ENCODE measurements at places on chromosomes 16 and 17.

DNA sequence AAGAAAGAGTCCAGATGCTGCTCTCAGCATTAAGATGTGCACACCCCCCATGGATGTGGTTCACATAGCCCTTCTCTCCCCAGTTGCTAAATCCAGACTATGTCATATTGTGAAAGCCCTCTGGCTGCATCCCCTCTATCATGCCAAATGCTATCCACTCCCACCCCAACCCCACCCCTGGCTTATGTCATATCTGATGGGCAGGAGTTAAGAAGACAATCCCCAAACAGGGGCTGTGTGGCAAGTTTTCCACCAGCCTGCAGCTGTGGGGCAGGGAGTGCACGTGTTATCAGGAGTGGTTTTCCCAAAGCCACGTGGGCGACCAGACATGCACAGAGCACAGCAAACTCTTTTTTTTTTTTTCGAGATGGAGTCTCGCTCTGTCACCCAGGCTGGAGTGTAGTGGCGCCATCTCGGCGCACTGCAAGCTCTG lies 10.0 kb downstream of the FAM117A start:
- no peak for DNase-seq

DNA sequence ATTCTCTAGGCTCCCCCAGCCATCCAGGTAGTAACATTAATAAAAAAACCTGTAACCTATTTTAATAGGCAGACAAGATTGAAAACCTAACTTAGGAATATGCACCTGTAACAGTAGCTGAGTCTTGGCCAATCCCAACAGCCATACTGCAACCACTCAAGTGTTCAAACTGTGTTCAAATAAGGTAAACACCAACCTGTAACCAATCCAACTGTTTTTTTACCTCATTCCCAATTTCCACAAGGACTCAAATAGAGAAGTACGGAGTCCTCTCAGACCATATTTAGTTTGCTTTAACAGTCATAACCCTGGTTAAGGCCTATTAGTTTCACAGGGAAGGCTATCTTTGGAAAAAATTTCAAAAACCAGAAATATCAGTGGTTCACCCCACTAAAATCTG lies 40.4 kb upstream of the NOS2 start:
- no peak for DNase-seq

DNA sequence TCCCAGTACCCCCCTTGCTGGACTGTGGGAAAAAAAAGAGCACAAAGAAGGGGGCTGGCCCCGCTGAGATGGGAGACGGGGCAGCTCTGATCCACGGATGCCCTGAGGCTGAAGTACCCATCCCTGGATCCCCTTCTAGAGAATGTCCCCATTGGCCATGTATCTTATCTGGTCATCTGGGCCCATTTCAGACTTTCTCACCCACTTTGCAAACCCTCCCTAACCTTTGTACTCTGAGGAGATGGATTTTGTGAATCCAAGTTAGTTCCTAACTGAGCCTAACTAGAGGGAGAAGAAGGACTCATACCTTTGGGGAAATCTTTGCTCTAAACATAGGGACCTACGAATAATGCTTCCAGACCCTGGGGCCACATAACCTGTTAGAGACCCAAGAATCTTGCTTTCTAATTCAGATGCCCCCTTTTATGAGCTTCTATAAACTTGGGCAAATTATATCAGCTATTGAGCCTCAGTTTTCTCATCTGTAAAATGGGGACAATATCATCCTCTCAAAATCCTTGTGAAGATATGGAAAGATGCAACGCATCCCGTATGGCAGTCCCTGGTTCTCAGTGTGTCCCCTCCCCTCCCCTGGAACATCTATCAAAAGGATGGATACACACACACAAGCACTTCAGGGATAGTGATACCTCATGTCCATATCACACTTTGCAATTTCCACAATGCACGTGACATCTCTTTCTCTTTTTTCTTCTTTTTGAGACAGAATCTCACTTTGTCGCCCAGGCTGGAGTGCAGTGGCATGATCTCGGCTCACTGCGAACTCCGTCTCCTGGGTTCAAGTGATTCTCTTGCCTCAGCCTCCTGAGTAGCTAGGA lies 16.8 kb upstream of the FZD2 start:
- DNase-seq, result no peak

DNA sequence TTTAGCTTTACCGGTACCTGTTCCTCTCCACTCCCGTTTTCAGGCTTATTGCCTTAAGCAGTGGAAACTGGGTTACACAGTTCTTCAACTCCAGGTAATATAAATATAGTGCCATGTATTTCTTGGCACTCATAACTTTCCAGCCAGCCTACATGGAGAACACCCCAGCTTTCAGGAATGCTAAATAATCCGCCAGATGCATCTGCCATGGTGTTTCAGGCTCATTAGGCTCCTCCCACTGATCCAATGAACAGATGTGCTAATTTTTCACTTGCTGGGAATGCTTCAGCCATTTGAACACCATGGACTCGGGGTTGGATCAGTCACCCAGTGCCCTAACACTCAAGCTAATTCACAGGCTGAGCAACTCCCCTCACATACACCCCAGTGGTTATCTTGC lies 4.6 kb downstream of the ANKFN1 start:
- DNase-seq, result no peak

GRCh38 chr17:2150806-2151205 lies 95.9 kb downstream of the HIC1 start:
- DNase-seq, result no peak
